ENCODE measurements at places on chromosomes 5 and 9. TPM values are rescaled to one million over a fixed set of nuclear protein-coding genes. Genes with fewer than 3 reads are reported as not detected.

SPATA31E1 gene
- not detected for total RNA-seq

DBH gene
- total RNA-seq: not detected

IRX1 gene
- not detected for total RNA-seq

HTR1A gene
- total RNA-seq: not detected

IL9 gene
- not detected for total RNA-seq

SHISAL2B gene
- not detected for total RNA-seq

SPINK7 gene
- not detected for total RNA-seq

NEUROG1 gene
- total RNA-seq: not detected

Measured in A549 treated with dexamethasone at 1 μM for 4 hours (cell line).